ENCODE measurements at places on chromosomes 7 and 10. TPM values are rescaled to one million over a fixed set of nuclear protein-coding genes. Genes with fewer than 3 reads are reported as not detected.

DNA sequence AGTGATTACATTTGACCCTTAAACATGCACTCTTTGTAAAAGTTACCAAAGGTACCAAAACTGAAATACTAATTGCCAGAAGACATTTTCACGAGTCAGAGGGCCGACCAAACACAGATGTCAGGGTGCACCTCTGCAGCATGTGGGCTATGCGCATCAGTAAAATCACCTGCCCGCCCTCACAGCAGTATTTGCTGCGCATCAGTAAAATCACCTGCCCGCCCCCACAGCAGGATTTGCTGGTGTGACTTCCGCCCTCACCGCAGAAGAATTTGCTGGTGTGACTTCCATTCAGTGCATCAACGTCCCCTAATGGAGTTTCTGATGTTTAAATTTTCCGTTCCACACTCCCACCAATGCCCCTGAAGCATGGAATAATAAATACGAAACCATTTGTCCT, 202.9 kb downstream of the PTPRN2 start:
- no peak for DNase-seq

GRCh38 chr7:156929789-156930539, 19.5 kb upstream of the NOM1 start:
- no peak for DNase-seq

GRCh38 chr7:99124751-99125504, 19.0 kb downstream of the SMURF1 start:
- DNase-seq = no peak

DNA sequence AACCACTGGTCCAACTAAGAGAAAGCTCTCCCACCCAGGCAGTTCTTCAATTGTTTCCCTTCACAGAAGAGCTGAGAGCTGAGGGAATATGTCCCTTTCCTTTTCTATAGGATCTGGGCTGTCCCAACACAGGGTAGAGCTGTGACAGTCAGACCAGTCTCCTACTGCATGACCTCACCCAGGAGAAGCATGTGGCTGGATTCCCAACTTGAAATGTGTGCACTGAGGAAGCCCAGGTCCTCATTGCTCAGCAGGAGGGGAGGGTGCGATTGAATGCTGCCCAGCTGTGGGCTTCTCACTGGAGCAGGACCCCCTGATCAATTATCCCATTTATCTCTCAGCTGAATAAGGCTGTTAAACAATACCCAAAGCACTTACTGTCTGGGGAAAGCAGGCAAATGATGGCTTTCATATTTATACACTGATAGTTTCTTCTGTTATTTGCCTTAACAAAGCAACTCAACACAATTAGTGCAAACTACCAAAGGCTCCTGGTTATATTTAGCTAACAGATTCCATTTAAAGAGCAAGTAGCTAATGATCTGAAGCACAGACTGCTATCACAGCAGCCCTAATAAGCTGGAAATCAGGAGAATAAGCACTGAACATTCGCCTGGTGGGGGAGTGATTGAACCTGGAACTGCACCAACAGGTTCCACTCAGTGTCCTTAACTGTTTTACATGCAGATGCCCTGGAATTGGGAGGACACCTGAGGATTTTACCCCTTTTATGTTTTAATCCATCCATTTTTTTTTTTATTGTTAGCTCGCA, 508.8 kb downstream of the CCSER2 start:
- no peak for DNase-seq

GRCh38 chr10:67005981-67006380, 80.1 kb downstream of the LRRTM3 start:
- DNase-seq = no peak

DNA sequence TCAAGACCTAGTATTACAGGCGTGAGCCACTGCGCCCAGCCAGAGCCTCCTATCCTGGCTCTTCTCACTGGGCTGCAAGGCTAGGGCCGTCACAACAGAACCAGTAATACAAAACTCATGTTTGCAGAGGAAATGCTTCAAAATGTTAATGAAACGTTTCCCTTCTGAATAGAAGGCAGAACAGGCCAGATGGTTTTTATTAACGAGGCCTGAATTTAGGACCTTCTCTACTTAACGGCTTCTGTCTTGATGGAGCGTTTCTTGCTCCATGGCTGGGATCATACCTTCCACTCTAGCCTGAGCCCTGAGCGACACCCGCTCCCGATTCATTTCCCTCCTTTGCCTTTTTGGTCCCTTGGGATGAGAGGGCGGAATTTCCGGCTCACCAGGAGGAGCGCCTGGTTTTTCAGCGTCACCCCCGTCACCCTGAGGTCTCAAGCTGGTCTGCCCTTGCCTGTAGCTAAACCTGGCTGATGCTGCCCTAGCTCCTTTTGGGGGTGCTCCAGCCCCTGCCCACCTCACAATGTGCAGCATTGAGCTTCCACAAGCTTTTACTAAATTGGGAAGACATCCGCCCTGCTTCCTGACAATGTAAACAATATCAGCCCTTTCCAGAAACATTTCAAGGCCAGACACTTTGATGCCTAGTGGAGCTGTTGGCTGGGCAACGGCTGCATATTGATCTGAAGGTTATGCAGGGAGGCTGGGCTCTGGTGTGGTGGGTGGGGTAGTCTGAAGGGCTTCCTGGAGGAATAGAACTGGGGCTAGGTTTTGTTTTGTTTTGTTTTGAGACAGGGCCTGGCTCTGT, 5.2 kb downstream of the CLIP2 start:
- peak; percentile 63 for DNase-seq

GRCh38 chr7:128027485-128027980, 3.7 kb downstream of the LRRC4 start:
- no peak for DNase-seq

DNA sequence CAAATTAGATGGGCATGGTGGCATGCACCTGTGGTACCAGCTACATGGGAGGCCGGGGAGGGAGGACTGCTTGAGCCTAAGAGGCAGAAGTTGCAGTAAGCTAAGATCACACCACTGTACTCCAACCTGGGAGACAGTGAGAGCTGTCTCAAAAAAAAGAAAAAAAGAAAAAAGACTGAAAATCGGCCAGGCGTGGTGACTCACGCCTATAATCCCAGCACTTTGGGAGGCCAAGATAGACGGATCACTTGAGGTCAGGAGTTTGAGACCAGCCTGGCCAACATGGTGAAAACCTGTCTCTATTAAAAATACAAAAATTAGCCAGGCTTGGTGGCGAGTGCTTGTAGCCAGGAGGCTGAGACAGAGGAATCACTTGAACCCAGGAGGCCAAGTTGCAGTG, 11.9 kb downstream of the RNF216 start:
- no peak for DNase-seq

DNA sequence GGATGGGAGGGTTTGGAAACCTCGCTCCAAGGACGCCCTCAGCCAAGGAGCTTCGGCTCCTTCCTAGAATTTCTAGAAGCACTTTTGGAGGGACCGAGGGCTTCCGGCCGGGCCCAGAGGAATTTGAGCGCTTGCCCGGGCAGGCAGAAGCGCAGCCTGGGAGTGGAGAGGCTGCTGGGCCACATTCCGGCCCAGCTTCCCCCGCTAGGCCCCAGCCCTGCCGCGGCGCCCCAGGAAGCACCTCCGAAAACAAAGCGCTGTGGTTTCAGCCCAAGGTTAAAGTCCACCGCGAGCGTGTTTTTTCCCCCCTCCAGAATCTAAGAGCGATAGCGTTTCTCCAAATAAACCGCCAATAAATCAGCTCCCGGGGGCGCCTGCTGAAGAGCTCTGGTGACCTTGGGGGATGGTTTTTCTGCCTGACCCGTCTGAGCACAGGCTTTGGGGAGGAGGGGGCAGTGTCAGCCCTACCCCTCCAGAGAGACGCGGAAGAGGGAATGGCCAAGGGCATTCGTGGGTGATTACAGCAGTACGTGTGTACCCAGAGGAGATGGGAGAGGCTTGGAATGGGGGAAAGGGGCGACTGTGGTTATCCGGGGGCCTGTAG, 5.7 kb upstream of the TNRC18 start:
- peak; percentile 69 for DNase-seq

DNA sequence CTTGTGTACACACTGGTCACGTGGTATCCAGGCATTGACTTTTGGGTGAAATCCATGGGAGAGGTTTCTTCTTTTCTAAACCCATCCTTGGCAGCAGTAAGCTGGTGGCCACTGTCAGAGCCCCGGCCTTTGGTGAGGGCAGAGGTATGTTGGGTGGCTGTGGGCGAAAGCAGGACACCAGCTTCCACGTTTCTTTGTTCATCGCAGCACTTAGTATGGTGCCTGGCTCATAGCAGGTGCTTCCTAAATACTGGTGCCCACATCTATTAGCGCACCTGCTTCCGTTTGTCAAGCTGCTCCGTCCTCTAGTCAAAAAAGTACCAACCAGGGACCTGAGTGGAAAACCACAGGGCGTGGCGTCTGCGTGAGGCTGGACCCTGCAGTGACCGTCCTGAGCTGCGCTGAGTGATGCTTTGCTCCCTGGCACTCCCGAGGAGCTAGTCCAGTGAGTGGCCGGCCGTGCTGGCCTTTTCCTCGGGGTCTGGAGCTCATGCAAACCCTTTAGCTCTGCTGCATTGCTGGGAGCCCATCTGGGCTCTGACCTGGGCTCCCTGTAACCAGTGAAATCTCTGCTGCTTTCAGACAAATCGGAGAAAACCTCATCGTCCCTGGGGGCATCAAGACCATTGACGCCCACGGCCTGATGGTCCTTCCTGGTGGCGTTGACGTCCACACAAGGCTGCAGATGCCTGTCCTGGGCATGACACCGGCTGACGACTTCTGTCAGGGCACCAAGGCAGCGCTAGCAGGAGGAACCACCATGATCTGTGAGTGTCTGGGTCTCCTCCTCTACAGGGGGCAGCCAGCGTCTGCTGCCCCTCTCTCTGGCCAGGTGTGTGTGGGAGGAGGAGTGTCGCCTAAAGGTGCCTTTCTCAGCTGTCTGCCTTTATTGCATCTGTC, 5.6 kb downstream of the DPYSL4 start:
- DNase-seq = no peak

DNA sequence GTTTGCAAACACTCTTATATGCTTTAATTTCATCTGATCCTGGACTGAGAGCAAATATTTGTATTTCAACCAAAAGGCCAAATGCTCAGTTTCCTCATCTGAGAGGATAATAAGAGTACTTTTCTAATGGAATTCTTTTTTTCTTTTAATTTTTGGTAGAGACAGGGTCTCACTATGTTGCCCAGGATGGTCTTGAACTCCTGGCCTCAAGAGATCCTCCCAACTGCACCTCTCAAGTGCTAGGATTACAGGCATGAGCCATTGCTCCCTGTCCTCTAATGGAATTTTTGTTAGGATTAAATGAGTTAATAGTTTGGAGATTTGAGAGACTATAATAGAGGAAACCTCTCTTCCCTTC, 68.4 kb upstream of the KMT2E start:
- no peak for DNase-seq

- DNase-seq = no peak
Observed at GRCh38 chr10:31721096-31721495, 207.5 kb downstream of the ARHGAP12 start.

GRCh38 chr7:80307227-80307856, 172.7 kb downstream of the GNAI1 start:
- DNase-seq = no peak

DNA sequence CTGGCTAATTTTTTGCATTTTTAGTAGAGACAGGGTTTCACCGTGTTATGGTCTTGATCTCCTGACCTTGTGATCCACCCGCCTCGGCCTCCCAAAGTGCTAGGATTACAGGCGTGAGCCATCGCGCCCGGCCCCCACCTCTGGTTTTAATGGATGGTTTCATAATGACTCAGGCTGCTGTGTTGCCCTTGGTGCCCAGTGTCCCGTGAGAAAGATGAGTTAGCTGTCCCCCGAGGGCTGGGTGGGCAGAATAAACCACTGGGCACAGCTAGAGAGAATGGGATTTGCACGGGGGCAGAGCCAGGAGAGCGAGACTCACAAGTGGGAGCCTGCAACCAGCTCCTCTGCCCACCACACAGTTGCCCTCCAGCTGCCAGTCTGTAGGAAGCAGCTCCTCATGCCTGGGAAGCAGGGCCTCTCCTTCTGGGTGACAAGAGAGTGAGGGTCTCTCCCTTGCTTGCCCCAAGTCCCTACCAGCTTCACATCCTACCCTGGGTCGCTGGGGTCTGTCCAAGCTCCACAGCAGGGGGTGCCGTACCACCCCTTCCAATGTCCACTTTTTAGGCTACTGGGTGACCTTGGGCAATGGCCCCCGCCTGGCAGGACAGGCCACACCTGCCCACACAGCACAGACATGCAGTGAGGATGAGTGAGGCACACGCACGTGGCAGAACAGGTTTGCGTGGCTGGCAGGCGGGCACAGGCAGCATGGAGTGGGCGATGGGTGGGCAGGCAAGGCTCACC, 16.1 kb upstream of the NDST2 start:
- DNase-seq = no peak

DNA sequence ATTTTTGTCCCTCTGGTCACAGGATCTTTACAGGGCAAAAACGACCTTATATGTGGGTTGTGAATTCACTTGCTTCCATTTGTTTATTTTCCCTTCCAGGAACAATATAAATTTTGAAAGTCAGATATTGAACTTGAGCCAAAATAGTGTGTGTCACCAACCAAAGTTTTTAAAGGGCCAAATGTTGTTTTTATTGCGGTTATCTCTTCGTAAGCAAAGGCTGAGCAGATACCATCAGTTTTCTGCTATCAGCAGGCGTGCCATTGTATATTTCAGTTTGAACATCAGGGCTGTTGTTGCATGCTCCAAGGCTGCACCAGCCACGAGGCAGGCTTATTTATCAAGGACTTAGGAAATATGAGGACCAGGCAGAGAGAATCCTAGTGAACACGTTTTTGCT, 160.3 kb downstream of the PAXIP1 start:
- DNase-seq = no peak

DNA sequence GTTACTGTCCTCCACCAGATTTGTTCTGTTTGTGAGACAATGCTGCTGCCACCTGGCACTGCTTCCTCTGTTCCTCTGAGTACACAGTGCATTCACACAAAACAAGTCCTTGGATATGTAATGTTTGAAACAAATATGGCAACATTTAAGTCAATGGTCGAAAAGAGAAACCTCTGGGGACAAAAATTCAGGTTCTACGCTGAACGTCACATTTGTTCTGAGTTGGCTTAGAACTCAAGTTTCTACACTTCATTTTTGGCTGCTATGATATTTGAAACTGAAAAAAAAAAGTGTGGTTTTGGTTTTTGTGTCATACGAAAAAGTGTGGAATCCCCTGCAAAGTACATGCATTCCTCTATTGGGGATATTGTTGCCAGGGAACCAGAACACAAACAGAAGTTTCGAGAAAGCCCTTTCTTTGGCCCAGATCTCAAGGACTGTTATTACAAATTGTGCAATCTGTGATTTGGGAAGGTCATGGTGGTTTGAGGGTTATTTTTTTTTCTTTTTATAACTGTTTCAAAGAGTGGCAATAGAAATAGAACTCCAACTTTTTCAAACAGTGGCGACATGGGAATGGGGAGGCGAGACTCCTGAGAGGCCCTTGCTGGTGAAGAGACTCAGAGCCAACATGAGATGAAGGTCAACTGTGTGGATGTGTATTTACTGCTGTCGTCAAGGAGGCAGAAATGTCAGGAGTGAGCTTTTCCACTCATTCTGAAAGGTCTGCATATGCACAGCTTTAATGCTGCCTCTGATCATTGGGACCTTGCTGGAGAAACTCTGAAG, 127.5 kb downstream of the CUBN start:
- DNase-seq = no peak

Gene EN2
- total RNA-seq = not detected

Gene CRTAC1
- 0.41 TPM for total RNA-seq

Gene TFEC
- total RNA-seq = 0.28 TPM

Gene SAMD9L
- total RNA-seq = 3.5 TPM

Gene TMEM72
- total RNA-seq = 2.8 TPM

Gene KCNIP2
- 0.73 TPM for total RNA-seq

Gene SLC13A1
- total RNA-seq = 0.13 TPM
